Vein endothelial cell (primary cell): ENCODE measurements at places on chromosomes 7 and 10. TPM values are rescaled to one million over a fixed set of nuclear protein-coding genes. Genes with fewer than 3 reads are reported as not detected.

The GIMAP6 gene
- total RNA-seq: 171 and 211 TPM in 2 replicates

The H2AZ2 gene
- 111 and 125 TPM in 2 replicates for total RNA-seq

The GPR15LG gene
- not detected in 2 replicates for total RNA-seq

The FBXL13 gene
- total RNA-seq: 0.76 and 0.98 TPM in 2 replicates

The CARD11 gene
- total RNA-seq: 3.5 and 20.3 TPM in 2 replicates

The LRRC4 gene
- 2.3 and 2.9 TPM in 2 replicates for total RNA-seq

The MMRN2 gene
- 262 and 371 TPM in 2 replicates for total RNA-seq

The NPC1L1 gene
- not detected in 2 replicates for total RNA-seq

The ADIRF gene
- total RNA-seq: 10.0 and 11.4 TPM in 2 replicates

The MKX gene
- total RNA-seq: not detected in 2 replicates

The DNAJC30 gene
- 2.6 and 3.0 TPM in 2 replicates for total RNA-seq

The WEE2 gene
- total RNA-seq: not detected in 2 replicates

The ATE1 gene
- 24.8 and 42.4 TPM in 2 replicates for total RNA-seq

The MTERF1 gene
- 8.8 and 11.5 TPM in 2 replicates for total RNA-seq

The CCNY gene
- 88.5 and 98.0 TPM in 2 replicates for total RNA-seq

The CTAGE4 gene
- total RNA-seq: 0.29 TPM in 1 of 2 replicates, not detected in the other

The STK31 gene
- total RNA-seq: 0.19 and 0.33 TPM in 2 replicates

The SPDYE16 gene
- under 0.01 TPM in 1 of 2 replicates, not detected in the other for total RNA-seq

The FAM149B1 gene
- 24.0 and 25.2 TPM in 2 replicates for total RNA-seq

The HMX3 gene
- not detected in 2 replicates for total RNA-seq

The IKZF5 gene
- 5.7 and 6.9 TPM in 2 replicates for total RNA-seq

The MUC3A gene
- total RNA-seq: under 0.01 TPM in 1 of 2 replicates, not detected in the other

The SEMA3E gene
- total RNA-seq: under 0.01 and 1.7 TPM in 2 replicates

The MINDY4 gene
- 4.2 and 5.0 TPM in 2 replicates for total RNA-seq

The PRLHR gene
- total RNA-seq: not detected in 2 replicates

The CWF19L1 gene
- total RNA-seq: 37.4 and 37.6 TPM in 2 replicates

The CTTNBP2 gene
- total RNA-seq: not detected in 2 replicates

The EZH2 gene
- 8.8 and 17.2 TPM in 2 replicates for total RNA-seq

The TMEM176B gene
- total RNA-seq: not detected in 2 replicates

The MEST gene
- 7.2 and 11.4 TPM in 2 replicates for total RNA-seq

The PSD gene
- total RNA-seq: 0.33 TPM in 1 of 2 replicates, not detected in the other

The ZNF365 gene
- total RNA-seq: under 0.01 TPM in 1 of 2 replicates, not detected in the other

The ANXA8 gene
- total RNA-seq: not detected in 2 replicates

The NAT16 gene
- total RNA-seq: not detected in 2 replicates

The GHITM gene
- 137 and 149 TPM in 2 replicates for total RNA-seq

The AFAP1L2 gene
- total RNA-seq: 6.5 TPM in 2 replicates

The ANXA11 gene
- total RNA-seq: 58.7 and 60.1 TPM in 2 replicates

The FAM25G gene
- total RNA-seq: not detected in 2 replicates

The ARHGAP22 gene
- total RNA-seq: 47.7 and 53.2 TPM in 2 replicates

The CYP17A1 gene
- not detected in 2 replicates for total RNA-seq

The UPK3B gene
- not detected in 2 replicates for total RNA-seq

The TUBB8 gene
- not detected in 2 replicates for total RNA-seq

The OR2A42 gene
- not detected in 2 replicates for total RNA-seq

The VAX1 gene
- not detected in 2 replicates for total RNA-seq

The TMEM236 gene
- 0.10 and 0.33 TPM in 2 replicates for total RNA-seq

The IQCE gene
- total RNA-seq: 8.2 and 9.5 TPM in 2 replicates

The TEX36 gene
- not detected in 2 replicates for total RNA-seq

The CYP3A7 gene
- 0.10 TPM in 1 of 2 replicates, not detected in the other for total RNA-seq

The PKD2L1 gene
- not detected in 2 replicates for total RNA-seq

The SFTPA1 gene
- total RNA-seq: not detected in 2 replicates

The HECW1 gene
- not detected in 2 replicates for total RNA-seq

The SHH gene
- under 0.01 and 0.33 TPM in 2 replicates for total RNA-seq

The AGR2 gene
- total RNA-seq: not detected in 2 replicates

The KLLN gene
- total RNA-seq: 0.33 and 0.57 TPM in 2 replicates

The NUTM2E gene
- total RNA-seq: 0.38 TPM in 1 of 2 replicates, not detected in the other

The TBL2 gene
- 44.0 and 52.3 TPM in 2 replicates for total RNA-seq

The FANK1 gene
- total RNA-seq: 2.5 and 3.3 TPM in 2 replicates

The LIPK gene
- total RNA-seq: not detected in 2 replicates
